Activated naive CD8-positive, alpha-beta T cell treated with anti-CD3 and anti-CD28 coated beads, Interleukin-2, amount 10 ng/mL, durations not matched to agents 7 days and 5 days (primary cell): ENCODE measurements at places on chromosomes 2 and 18. TPM values are rescaled to one million over a fixed set of nuclear protein-coding genes. Genes with fewer than 3 reads are reported as not detected.

DNA sequence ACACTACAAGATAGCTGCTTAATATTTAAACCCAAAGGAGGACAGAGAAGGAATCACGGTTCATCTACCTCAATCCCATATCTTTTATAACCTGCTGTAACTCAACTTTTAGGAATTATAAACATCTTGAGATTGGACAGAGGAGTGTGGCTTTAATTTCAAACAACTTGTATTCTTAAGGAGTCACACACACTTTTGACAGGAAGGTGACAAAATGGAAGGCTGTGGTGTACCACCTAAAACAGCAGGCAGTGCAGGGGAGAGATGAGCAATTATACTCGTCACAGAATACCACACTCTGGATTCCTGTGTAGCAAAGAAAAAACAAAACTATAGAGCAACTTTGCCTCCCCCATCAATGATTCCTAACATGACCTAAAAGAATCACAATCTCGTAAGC is 194.8 kb downstream of the ZEB2 start:
- H3K27me3 ChIP-seq: no peaks in the 10 kb centered on the region
- peaks cover 27% of the 10 kb centered on the region for H3K36me3 ChIP-seq
- no peak for DNase-seq

DNA sequence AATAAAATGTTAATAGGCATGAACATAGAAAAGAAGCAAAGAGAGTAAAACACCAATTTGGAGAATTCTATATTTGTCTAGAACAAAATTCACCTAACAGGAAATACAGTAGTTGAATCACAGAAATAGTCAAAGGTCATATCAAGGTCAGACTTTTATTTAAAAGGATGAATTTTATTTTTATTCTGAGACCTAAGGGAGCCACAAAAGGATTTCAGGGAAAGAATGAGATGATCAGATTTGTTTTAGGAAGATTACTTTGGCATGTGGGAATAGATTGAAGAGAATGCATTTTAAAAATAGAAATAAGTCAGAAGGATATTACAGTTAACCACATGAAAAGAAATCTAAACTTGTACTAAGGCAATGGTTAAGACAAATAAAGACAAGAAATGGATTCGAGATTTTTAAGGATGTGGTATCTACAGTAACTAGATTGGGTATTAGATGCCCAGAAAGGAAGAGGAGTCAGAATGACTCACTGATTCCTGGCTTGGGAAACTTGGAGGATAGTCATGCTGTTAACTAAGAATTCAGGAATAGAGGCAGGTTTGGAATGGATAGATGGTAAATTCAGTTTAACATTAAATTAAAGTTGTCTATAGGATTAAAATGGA is 56.0 kb downstream of the METTL4 start:
- no peak overlapping the region for H3K4me3 ChIP-seq
- no peak for DNase-seq
- H3K27me3 ChIP-seq: no peaks in the 10 kb centered on the region
- peaks cover 6% of the 10 kb centered on the region for H3K36me3 ChIP-seq

The PDE1A gene
- total RNA-seq: not detected

DNA sequence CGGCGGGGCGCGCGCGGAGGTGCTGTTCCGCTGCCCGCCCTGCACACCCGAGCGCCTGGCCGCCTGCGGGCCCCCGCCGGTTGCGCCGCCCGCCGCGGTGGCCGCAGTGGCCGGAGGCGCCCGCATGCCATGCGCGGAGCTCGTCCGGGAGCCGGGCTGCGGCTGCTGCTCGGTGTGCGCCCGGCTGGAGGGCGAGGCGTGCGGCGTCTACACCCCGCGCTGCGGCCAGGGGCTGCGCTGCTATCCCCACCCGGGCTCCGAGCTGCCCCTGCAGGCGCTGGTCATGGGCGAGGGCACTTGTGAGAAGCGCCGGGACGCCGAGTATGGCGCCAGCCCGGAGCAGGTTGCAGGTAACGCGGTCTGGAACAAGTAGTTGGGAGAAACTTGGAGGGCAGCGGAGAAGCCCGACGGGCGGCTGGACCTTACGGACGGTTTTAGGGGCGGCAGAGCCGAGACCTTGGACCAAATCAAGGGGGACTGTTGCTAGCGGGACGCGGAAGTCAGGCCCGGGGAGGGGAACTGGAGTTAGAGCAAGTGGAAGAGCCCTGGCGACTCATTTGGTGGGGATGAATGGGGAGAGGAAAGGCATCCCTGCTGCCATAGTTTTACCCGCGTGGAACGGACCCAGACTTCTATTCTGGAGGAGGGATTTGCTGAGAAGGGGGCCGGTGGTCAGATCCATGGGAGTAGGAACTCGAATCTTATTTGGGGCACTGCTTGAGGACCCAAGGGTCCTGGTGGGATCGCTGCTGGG is 573 bp downstream of the IGFBP2 start:
- peak overlapping the region; percentile 87 for H3K4me3 ChIP-seq
- H3K36me3 ChIP-seq: peaks cover 11% of the 10 kb centered on the region
- peaks cover 68% of the 10 kb centered on the region for H3K27me3 ChIP-seq
- H3K4me1 ChIP-seq: peaks cover 32% of the 10 kb centered on the region

GRCh38 chr18:80183273-80184050 is 63.9 kb downstream of the PARD6G start:
- H3K27ac ChIP-seq: no peak overlapping the region
- H3K4me3 ChIP-seq: no peak overlapping the region
- H3K4me1 ChIP-seq: no peaks in the 10 kb centered on the region
- H3K36me3 ChIP-seq: no peaks in the 10 kb centered on the region
- DNase-seq: no peak

DNA sequence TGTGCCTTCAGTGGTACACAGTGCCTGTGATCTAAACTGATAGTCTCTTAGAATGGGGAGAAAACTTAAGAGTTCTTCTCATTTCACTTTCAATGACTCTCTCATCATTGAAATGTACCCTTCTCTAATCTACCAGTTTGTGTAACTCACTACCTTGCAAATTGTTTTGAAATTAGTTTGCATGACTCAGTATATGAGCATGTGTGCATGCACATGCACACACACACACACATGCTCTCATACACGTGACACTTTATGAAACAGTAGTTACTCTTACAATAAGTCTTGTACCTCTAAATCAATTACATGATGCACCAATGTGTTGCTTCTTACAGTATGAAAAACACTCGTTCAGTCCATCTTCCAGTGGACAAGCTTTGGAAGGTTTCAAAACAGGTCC is 10.6 kb downstream of the LYPD6B start:
- H3K27me3 ChIP-seq: peaks cover 19% of the 10 kb centered on the region
- no peaks in the 10 kb centered on the region for H3K4me1 ChIP-seq
- H3K27ac ChIP-seq: no peak overlapping the region
- no peak overlapping the region for H3K4me3 ChIP-seq

DNA sequence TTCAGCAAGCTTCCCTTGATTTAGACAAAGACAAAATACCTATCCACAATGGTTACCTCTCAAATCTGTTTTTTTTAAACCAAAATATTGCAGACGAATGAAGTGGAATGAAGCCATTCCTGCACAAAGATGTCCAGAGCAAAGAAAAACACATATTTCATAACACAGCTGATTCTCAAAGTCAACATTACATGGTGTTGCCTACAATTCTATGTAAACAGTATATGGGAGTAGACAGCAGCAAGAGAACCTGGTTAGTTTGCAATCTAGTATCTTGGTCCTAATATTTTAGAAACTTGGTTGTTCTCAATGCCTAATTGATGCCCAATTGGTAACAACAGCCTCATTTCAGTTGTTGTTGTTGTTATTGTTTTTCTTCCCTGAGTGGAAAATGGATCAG is 1240.9 kb upstream of the CHAC2 start:
- DNase-seq: no peak
- no peak overlapping the region for H3K27ac ChIP-seq
- H3K36me3 ChIP-seq: no peaks in the 10 kb centered on the region
- no peaks in the 10 kb centered on the region for H3K4me1 ChIP-seq
- no peak overlapping the region for H3K4me3 ChIP-seq

The RAB12 gene
- total RNA-seq: 18.5 TPM

DNA sequence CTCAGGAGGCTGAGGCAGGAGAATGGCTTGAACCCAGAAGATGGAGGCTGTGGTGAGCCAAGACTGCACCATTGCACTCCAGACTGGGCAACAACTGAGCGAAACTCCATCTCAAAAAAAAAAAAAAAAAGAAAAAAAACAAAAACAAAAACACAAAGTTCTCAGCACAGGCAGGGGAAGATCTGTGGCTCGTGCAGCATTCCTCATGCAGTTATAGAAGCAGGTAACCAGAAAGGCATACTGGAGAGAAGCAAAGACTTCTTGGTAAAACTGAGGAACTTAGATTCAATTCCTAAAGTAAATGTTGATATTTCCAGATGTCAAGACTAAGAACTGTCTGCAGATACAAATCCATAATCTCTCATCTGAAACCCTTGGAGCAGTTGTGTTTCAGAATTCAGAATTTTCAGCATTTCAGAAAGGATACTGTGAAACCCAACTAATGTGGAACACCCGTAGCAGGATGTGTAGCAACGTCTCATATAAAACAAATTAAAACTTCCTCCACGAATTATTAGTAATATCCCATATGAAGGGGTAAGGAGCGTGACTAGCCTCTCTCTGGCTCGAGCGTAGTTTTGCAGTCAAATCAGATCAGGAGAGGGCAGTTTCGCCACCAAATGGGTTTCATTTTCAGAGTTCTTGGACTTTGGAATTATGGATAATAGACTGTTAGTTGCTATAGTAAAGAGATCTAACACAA is 13.2 kb upstream of the SLC25A52 start:
- no peaks in the 10 kb centered on the region for H3K36me3 ChIP-seq
- DNase-seq: no peak
- H3K4me3 ChIP-seq: no peak overlapping the region
- H3K27me3 ChIP-seq: peaks cover 1% of the 10 kb centered on the region
- peaks cover 3% of the 10 kb centered on the region for H3K4me1 ChIP-seq
- H3K27ac ChIP-seq: no peak overlapping the region

DNA sequence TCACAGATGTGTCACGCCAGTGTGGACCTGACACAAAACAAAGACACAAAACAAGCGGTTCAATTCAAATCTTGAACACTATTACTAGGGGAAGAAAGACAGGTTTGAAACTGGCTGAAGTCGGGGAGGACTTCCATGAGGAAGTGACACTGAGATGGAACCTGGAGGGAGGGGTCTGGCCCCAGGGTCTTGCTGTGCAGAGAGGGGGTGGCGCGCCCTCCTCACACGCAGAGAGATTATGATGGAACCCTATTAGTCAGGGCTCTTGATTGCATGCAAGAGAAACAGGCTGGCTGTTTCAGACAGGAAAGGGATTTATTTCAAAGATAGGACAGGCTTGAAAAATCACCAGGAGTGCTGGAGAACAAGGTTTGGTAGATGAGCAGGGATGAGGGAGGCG is 363.6 kb upstream of the HS6ST1 start:
- peaks cover 14% of the 10 kb centered on the region for H3K4me1 ChIP-seq
- H3K27me3 ChIP-seq: peaks cover 29% of the 10 kb centered on the region

The KLHL30 gene
- total RNA-seq: not detected

The NEURL3 gene
- total RNA-seq: 0.17 TPM

GRCh38 chr18:51196118-51196810 is 1.2 kb downstream of the MEX3C start:
- H3K27me3 ChIP-seq: no peaks in the 10 kb centered on the region
- H3K4me1 ChIP-seq: peaks cover 36% of the 10 kb centered on the region
- peak overlapping the region; percentile 90 for H3K27ac ChIP-seq
- DNase-seq: peak; percentile 65

DNA sequence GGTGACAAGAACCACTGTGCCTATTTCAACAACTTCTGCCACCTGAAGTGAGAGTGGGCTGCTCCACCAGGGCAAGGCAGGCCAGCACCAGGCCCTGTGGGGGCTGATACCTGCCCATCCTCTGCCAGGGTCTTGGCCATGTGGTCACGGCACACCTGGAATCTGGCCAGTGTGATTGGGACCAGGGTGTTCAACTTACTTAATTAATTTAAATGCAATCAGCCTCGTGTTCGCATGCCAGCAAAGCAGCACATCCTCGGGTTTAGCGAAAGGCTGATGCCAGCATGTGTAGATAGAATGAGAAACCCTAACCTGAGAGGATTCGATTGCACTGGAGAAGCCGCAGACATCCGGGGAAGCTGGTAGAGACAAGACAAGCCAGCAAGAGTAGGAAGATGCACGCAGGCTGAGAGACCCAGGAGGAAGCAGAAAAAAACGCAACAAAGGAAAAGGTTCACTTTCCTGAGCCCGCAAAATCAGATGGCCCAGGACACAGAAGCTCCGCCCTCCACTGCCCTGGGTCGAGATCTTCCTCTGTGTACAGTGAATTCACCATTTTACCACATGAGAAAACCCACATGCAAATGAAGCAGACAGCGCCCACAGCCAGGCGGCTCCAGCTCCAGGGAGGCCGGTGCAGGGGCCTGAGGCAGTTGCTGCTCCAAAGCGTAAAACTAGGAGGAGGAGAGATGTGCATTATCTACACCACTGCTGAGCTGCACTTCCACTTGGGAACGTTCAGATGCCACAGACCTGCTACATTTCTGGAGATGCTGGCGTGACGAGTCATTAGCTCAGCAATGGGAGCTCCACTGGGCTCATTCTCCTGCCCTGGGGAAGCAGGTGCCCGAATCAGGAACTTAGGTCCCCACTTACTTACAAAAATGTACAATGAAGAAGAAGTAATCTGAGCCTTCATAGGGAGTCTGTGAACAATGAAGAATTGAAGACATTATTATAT is 92.1 kb downstream of the TMEM18 start:
- H3K27me3 ChIP-seq: peaks cover 41% of the 10 kb centered on the region
- peaks cover 11% of the 10 kb centered on the region for H3K4me1 ChIP-seq
- no peak overlapping the region for H3K27ac ChIP-seq
- no peaks in the 10 kb centered on the region for H3K36me3 ChIP-seq
- peak; percentile 59 for DNase-seq

The RAX gene
- not detected for total RNA-seq

GRCh38 chr2:20579866-20580265 is 71.0 kb downstream of the HS1BP3 start:
- peaks cover 1% of the 10 kb centered on the region for H3K27me3 ChIP-seq
- H3K27ac ChIP-seq: peak overlapping the region; percentile 22
- no peak for DNase-seq
- peaks cover 19% of the 10 kb centered on the region for H3K4me1 ChIP-seq
- peaks cover 13% of the 10 kb centered on the region for H3K36me3 ChIP-seq

DNA sequence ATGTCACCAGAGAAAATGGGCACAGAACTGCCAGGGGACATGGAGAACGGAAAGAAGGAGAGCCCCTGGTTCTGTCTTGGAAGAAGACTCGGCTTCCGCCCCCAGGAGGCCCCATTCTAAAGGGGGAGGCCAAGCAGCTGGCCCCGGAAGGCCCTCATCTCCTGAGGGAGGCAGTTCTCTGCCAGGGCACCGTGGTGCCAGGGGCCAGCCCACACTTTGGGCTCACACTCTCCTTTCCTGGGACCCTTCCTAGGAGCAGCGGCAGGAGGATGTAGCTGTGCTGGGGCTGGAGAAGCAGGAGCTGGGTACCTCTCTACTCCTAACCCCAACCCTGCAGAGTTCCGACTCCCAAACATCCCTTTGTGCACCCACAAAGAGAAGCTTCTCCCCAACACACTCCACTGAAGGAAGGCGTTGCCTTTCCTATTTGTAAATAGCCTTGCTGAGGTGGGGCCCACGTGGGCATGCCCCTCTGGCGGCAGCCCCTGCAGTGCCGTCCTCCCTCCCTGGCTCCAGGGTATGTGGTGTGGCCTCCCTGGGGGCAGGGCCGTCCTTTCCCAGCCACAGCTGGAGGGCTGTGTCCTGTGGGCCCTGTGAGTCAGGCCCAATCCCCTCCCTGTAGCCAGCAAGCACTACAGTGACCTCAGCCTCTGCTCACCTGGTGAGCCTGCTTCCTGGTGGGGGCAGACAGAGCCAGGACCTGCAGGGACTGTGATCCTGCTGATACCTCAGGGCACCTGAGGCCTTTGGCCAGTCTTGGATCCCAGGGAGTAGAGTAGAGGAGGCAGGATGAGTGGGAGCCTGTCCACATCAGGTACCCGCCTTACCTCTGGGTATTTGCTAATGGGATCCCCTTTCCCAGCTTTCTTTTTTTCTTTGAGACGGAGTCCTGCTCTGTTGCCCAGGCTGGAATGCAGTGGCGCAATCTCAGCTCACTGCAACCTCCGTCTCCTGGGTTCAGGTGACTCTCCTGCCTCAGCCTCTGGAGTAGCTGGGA is 26.6 kb downstream of the ZFP36L2 start:
- DNase-seq: no peak
- H3K27me3 ChIP-seq: no peaks in the 10 kb centered on the region
- peaks cover 44% of the 10 kb centered on the region for H3K4me1 ChIP-seq
- H3K27ac ChIP-seq: peak overlapping the region; percentile 9
